ENCODE measurements at places on chromosomes 1 and 21.

DNA sequence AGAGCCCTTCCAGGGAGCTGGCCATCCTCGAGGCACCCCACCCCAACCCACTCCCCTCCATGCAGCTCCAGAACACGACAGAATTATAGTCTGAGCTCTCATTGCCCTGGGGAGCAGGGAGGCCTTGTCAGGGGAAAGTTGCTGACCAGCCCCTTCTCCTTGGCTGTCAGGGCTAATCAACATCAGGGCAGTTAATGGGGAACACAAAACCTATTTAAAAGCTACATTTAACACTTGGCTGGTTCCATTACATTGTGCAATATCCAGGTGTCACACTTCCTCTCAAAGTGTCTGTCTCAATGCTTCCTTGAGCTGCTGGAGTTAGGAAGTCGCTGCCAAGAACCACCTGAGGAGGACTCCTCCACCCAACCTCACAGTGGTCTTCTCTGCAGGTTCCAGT lies 111.8 kb upstream of the GRIK3 start:
- DNase-seq: no peak

- no peak for DNase-seq
These were observed 64.9 kb upstream of the ARTN start for GRCh38 chr1:43868741-43869067.

DNA sequence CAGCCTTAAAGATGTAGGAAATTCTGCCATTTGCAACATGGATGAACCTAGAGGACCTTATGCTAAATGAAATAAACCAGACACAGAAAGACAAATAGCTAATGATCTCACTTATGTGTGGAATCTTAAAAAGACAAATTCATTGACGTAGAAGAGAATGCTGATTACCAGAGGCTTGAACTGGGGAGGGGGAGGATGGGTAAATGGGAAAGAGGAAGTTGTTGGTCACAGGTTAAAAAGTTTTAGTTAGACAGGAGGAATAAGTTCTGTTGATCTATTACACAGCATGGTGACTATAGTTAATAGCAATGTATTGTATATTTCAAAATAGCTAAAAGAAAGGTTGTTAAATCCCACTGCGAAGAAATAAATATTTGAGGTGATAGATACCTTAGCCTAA lies 62.8 kb downstream of the PKN2 start:
- DNase-seq: no peak

- DNase-seq: no peak
These were observed 291.4 kb downstream of the LRRC40 start for GRCh38 chr1:69913977-69914376.

GRCh38 chr1:75764057-75764655 lies 21.9 kb upstream of the RABGGTB start:
- DNase-seq: no peak

- no peak for DNase-seq
These were observed 24.6 kb upstream of the PRSS38 start for GRCh38 chr1:227790868-227791267.

- no peak for DNase-seq
These were observed 308.6 kb downstream of the PTPRC start for GRCh38 chr1:198947456-198947855.

DNA sequence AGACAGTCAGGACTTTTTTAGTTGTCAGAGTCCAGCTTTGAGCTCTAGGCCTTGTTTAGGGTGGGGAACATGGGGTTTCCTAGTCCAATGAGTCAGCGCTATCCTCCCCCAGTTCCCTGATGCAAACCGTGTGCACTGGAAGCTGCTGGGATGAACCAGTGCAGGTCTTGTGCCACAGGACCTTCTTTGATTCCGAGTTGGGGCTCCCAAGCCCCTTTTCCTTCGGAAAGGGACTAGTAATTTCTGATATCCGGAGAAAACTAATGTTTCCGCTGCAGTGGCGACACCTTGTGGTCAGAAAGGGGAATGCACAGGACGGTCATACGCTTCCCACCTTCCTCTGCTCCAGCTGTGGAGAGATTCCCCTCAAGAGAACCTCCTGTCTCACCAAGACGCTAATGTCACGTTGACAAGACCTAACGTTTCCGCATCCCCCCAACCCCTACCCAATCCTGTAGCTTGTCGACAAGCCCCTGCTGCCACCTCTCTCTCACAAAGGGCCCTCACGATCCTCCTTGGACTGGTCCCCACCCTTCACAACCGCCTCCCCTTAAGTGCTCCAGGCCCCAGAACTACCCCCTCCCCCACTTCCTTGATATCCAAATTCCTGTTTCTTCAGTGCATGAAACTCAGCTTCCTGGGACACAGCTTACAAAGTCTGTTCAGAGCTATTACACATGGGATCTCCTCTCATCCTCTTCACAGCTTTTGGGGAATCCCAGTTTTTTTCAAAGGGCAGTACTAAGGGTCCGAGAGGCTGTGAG lies 30.9 kb downstream of the GPA33 start:
- peak; percentile 49 for DNase-seq

GRCh38 chr1:164958982-164959768 lies 397.3 kb downstream of the LMX1A start:
- DNase-seq: no peak

GRCh38 chr1:12305377-12305776 lies 75.5 kb downstream of the VPS13D start:
- no peak for DNase-seq

- DNase-seq: no peak
These were observed 15.1 kb upstream of the TARBP1 start for GRCh38 chr1:234494049-234494448.

DNA sequence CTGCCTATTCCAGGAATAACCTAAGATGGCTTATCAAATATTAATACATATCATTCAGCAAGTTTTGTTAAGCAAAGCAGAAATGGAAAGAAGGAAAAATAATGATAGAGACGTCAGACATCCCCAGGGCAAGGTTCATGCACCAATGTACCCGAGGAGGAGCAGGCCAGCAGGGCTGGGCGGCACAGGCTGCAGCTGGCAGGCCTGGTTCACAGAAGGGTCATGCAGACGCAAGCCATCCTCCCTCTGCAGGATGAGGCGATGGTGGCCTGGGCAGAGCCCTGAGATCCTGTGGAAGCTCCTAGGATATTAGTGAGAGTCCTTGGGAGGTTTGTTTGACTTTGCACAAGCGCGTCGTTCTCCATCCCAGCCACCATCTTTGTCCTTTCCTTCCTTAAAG lies 30.0 kb downstream of the BATF3 start:
- DNase-seq: no peak

GRCh38 chr1:50750021-50750619 lies 209.9 kb downstream of the FAF1 start:
- peak; percentile 30 for DNase-seq

DNA sequence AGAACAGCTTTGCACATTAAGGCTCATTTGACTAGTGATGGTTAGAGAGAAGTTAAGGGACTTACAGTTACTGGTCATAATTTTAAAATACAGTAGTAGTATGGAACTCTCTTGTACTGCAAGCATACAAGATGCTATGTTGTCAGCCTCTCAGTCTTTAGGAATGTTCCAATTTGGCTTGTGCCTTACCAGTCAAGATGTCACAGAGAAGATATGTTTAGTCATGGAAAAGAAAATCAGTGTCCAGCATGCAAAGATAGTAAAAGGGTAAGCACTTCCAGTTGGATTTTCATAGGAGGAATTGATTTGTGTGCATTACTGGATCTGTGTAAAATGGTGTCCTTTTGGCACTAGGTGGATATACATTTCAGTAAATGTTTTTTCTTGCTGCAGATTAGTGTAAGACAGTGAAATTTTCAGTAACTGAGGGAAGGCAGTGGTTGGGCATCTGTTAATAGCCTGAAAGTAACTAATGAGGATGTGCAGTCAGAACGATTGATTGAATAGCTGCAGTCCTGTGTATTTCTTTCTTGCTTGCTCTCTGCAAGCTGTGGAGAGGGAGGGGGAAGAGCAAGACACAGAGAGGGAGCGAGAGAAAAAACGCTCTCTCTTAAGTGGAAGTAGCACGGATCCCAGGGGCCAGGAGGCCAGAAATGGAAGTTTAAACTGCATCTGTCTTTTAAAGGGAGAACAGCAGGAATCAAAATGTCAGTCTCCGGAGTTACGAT lies 108.2 kb downstream of the CLEC20A start:
- DNase-seq: peak; percentile 55

DNA sequence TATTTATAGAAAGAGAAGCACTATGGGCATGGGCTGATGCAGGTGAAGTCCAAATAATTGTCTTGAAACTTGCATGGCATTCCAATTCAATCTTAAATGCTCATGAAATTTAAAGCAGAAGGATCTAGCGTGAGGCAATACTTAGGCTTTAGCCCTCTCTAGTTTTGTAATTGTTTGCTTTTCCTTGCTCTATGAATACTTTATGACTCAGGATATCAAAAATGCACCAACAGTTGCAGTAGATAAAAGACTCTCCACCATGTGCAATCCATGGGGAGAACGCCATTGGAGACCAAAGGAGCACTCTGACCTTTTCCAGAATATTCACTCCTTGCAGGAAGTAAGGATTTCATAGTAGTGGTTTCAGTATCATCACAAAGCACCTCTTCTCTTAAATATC lies 436.4 kb downstream of the LRRIQ3 start:
- DNase-seq: no peak

DNA sequence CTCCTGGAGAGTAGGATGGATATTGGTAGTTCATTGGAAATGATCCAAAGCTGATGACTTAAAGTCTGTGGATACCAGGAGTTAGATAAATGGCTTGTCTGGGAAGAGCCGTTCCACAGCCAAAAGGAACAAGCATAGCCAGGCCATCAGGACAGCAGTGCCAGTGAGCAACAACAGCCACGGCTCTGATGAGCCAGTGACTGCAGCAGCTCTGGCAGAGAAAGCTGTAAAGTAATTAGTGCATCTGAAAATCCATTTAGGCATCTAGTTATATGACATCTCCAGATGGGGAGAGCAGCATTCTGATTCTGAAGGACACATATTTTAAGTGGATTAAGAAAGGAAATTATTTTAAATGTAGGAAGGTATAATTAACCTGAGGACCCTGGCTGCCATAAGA lies 256.2 kb upstream of the PLXNA2 start:
- no peak for DNase-seq

- DNase-seq: peak; percentile 78
These were observed 3.8 kb downstream of the FBXO2 start for GRCh38 chr1:11650331-11650991.

DNA sequence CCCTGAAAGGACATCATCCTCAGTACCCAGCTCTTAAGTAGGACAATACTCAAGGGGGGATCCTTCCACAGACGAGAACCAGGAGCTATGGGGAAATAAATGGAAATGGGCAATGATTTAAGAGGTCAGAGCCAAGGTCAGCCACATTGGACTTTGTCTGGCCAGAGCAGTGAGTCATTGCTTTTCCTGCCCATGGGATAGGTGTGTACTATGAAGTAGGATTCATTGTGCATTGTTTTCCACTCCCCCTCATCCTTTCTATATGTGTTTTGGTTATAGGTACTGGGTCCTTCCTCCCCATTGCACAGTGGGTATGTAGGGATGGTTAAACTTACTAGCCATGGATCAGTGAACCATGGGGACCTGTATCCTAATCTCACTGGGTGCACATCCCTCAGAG lies 328.9 kb upstream of the USP25 start:
- DNase-seq: no peak

DNA sequence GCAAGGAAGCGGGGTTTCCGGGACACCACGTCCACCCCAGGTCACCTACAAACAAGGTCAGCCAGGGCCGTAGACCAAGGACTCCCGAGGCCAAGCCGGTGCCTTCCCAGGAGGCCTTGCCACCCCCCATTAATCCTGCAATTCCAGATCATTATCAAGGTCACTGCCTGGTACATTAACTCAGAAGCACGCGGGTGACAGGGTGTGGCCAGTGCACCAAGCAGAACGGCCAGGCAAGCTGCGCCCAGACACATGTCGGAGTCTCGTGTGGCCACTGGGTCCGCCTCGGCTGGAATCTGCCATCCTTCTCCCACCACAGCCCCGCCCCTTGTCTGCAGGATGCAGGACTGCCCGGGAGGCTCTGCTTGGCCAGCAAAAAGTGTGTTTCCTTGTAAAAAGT lies 144.7 kb downstream of the PRDM16 start:
- no peak for DNase-seq

GRCh38 chr1:39554277-39554676 lies 22.3 kb downstream of the PABPC4 start:
- DNase-seq: no peak

DNA sequence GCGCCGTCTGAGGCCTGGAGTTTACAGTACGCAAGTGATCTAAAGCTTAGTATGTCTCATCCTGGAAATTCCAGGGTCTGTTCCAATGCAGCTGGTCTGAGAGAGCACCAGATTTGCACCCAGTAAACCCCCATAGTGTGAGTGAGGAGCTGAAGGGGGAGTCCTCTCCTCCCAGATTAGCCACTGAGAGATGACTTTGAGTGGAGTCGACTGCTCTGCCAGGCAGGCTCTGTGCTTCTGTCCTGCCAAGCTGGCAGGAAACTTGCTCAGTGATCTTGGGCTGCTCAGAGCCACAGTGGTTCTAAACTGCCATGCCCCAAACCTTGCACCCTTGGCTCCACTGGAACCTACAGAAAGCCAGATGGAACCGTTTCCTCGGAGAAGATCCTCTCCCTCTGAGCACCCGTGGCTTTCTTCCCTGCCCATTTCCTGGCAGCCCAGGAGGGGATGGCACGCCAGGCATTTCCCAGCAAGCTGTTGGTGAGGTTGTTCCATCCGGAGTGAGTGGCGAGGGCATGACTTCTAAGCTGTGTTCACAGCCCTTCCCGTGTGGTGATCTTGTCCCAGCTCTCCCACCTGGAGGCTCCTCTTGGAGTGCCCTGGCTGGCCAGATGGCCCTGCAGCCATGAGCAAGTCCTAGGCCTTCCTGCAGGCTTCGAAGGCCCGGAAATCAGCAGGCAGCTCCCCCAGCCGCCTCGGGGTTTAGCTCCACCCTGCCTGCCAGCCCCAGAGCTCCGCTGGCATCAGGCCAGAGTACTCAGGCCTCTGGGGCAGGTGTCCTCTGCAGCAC lies 125.9 kb upstream of the VAMP3 start:
- DNase-seq: no peak

DNA sequence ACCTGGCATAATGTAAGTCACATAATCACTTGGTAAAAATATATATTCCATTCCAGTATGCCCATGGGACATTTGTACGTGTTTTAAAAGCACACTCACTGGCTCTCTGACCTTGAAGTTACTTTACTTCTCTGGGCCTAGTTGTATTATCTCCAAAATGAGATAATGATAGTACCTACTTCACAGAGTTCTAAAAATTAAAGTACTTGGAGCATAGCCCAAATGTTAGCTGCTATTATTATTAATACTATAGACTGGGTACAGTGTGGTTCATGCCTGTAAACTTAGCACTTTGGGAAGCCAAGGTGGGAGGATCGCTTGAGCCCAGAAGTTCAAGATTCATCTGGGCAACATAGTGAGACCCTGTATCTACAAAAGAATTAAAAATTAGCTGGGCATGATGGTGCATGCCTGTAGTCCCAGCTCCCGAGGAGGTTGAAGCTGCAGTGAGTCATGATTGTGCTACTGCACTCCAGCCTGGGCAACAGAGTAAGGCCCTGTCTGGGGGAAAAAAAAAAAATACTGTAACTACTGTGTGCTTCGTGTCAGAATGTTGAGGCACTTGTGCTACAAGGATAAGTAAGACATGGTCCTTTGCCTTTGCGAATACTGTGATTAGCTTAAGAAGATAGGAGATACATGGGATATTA lies 45.7 kb downstream of the TDRD5 start:
- no peak for DNase-seq

- DNase-seq: no peak
These were observed 35.5 kb upstream of the SLAMF9 start for GRCh38 chr1:159989581-159989980.

GRCh38 chr1:232622378-232622777 lies 7.6 kb downstream of the SIPA1L2 start:
- DNase-seq: no peak
